ENCODE measurements at places on chromosomes 11 and 22. TPM values are rescaled to one million over a fixed set of nuclear protein-coding genes. Genes with fewer than 3 reads are reported as not detected.
A peak's percentile ranks its signal among the peaks of the same experiment; 100 is the strongest.

GRCh38 chr22:30210235-30210909, 36.2 kb downstream of the LIF start:
- DNase-seq = no peak

DNA sequence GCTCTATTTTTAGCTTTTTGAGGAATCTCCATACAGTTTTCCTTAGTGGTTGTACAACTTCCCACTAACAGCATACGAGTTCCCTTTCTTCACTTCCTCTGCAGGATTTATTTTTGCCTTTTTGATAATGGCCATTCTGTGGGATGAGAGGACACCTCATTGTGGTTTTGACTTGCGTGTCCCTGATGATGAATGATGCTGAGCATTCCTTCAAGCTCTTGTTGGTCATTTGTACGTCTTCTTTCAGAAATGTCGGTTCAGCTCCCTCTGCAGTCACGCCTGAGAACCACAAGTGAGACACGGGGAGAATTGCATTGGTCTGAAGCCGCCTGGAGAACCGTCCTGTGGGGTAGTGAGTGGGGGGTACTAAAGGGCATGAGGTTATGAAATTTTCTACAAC, 2.0 kb upstream of the KRTAP5-10 start:
- DNase-seq = peak; percentile 45

- DNase-seq = no peak
Measured at GRCh38 chr11:131467645-131468394, 97.4 kb downstream of the NTM start.

DNA sequence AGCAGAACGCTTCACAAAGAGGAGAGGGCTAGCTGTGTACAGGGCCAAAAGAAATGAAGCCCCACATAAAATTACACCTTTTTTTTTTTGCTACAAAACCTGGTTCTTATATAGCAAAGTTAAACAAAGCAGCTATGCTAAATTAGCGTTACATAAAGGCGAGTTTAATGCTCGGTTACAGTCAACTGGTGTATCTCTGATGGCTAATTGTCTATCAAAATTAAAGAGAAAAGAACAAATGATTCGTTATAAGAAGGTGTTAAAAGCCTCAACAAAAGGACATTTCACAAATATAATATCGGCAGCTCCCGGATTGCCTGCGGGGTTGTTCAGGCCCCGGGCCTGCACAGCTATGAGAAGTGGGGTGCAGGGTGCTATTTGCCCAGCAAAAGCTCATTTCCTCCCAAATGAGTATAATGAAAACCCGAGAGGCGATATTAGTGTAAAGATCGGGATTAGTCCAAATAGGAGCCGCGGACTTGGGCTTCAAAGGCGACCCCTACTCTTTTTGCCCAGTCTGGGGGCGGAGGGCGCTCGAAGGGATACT, 13.3 kb upstream of the PAX6 start:
- DNase-seq = no peak

OR51B5 gene
- 0.26 TPM for total RNA-seq

Measured in WTC11 (cell line).